Nephron progenitor cell (in vitro differentiated cells): ENCODE measurements at places on chromosomes 6 and 20.

GRCh38 chr6:167047554-167047953, 48.4 kb downstream of the CEP43 start:
- no peak for DNase-seq

DNA sequence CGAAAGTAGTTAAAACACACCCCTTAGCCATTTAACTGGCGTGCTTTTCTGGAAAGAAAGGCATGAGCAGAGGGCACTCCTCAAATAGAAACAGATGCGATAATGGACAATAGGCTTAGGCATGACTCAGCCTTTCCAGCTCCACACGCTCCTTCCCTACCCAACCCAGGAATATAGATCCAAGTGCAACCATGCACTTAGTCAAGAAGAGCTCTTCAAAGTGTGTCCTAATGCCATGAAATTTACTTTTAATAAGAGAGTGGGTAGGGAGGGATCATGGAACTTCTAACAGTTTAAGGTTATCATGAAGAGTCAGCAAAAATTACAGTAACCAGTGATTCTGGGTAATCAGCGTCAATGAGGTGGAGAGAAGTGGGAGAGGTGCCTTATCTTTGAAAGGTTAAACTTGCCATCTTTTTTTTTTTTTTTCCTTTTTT, 2.4 kb upstream of the EFHC1 start:
- DNase-seq: no peak

DNA sequence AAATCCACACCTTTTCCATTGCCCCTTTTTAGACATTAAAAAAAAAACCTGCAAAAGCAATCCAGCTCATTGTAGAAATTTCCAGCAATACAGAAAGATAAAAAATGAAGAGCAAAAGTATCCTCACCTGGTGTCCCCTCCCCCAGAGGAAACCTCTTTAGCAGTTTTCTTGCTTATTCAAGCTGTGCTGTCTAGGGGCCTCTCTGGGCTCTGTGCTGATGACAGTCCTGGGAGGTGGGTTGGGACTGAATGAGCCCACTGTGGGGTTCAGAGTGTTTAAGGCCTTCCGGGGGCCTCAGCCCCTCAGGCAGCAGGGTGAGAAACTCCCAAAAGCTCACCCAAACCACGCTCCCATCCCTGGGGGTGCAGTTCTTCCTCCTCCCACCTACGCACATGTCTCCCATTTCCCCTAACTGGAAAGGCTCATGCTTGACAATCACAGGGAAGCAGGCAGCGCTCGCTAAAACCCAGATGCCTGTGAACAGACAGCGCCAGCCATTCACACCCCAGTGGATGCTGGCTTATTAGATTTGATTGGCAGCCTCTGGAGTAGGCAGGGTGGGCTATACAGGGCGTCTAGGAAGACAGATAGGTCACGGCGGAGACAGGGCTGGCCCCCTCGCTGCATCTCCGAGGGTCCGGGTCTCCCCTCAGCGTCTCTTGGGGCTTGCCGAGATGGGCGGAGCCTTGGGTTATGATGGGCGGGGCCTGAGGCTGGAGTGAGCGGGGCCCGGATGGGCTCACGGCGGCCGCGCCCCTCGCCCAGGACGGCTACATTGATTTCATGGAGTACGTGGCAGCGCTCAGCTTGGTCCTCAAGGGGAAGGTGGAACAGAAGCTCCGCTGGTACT, 4.6 kb downstream of the GUCA1A start:
- DNase-seq: peak; percentile 86

DNA sequence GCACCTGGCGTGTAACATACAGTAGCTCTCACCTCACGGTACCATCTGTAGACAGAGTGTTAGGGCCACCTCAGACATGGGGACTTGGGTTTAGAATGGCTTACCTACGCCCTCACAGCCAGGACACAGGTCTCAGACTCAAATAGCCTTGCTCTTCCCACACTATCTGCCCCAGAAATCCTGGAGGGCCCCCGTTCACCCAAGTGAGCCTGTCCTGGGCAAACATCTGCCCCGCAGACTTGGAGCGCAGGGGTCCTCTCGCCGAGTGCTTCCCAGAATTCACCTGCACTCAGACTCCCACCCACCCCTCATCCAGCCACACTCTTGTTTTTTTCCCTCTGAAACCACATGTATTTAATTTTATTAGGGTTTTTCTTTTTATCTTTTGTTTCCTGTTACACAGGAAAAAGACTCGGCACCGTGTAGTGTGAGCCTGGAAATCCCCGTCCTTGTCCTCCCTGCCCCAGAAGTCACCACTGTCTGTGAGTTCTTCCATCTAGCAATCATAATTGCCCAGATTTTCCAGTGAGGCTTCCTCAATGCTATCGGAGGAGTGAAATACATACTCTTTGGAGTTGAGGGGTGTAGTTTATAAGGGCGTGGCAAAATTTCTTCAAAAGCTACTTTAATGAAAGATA, 17.1 kb upstream of the MAP1LC3A start:
- DNase-seq: no peak

DNA sequence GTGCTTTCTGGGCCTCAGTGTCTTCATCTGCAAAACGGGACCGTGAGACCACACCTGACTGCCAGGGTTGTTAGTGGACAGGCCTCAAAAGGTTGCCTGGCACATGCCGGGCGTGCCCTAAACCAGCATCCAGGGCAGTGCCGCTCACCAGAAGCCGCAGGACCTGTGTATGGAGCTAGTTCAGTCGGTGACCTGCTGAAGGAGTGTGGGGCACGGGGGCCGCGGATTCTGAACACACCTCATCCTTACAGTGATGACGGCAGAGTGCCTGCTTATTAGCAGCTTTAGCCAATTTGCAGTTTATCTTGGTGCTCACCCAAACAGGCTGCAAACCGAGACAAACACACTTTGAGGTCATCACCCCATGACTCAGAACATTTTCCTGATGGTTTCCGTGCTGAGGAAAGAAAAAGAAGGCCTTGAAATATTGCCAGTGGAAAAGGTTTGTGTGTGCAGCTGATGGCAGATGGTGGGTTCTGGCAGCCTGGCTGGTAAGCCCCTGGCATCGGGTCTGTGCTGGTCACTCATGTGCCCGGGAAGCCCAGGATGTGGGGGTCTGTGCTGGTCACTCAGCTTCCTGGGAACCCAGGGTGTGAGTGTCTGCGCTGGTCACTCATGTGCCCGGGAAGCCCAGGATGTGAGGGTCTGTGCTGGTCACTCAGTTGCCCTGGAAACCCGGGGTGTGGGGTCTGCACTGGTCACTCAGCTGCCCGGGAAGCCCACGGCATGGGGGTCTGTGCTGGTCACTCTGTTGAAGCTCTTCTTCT, 153.8 kb downstream of the ERMARD start:
- DNase-seq: no peak

DNA sequence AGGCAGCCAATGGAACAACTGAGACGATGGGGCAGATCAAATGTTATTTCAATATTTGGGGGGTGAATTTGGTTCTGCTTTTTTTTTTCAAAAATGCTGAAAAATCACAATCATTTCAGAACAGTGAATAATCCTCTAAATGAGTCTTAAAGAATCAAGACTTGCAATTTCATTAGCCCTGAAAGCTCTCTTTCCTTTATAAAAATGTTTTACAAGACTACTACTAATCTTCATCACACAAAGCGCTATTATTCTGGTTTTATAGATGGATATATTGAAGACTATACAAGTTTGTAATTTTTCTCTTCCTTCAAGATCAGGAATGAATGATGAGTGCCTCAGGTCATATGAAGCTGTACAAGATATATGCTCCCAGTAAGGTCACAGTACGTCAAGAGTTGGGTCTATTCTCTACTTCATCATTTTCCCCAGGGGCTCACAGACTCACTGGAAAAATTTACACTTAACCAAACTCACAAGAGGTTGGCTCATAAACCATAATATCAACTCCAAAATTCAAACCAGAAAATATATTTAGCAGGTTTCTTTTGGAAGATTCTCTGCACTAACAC, 19.5 kb downstream of the RNF24 start:
- no peak for DNase-seq

- no peak for DNase-seq
These were observed 105.9 kb downstream of the TRERF1 start for GRCh38 chr6:42345696-42346416.

GRCh38 chr6:27133281-27134227, 113.9 kb upstream of the PRSS16 start:
- peak; percentile 69 for DNase-seq

- peak; percentile 9 for DNase-seq
These were observed 2.0 kb downstream of the MAN1A1 start for GRCh38 chr6:119347466-119348095.

DNA sequence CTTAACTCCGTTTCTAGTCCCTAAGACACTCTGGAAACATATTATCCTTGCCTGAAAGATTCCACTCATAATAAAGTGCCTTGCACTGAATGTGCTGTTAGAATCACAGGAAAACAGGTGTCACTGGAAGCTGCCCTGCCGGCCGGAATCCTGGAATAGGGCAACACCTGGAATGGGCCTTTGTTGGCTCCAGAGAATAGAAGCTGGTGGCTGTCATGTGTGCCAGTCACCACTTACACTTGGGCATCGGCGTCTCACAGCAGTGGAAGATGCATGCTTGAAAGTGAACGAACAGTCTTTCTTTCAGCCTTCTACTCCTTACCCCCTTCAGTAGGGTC, 90.8 kb upstream of the AFDN start:
- no peak for DNase-seq

DNA sequence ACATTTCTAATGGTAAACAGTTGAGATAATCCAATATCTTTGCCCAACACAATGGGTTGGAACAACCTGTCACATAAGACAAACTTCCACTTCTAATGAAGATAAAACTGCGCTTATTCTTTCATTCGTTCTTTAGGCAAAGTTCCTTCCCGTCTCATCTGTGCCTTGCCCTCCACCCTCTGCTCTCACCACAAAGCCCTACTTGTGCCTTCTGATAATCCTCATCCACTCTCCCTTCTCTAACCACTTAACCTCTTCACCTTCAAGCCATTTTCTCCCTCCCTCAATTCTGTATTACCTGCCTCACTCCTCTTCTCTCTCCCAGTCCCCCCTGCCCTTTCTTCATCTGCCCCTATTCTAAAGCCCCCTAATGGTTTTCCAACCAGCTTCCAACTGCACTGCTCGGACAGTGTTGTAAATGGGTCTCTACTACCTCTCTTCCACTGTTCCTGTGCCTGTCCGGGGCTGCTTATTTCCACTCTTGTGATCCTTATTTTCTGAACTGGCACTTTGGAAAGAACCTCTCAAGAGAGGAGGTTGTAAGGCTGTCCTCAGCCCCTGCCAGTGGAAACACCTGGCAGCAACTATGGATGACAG, 62.9 kb upstream of the MYB start:
- no peak for DNase-seq

DNA sequence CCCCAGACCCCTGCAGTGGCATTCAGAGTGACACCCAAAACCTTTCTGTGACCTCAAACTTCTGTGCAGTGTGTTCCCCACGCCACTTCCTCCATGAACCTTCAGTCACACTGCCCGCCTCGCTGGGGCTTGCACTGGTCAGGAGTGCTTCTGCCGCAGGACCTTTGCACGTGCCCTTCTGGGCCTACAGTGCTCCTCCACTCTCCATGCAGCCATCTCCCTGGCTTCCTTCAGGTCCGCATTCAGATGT, 27.1 kb downstream of the SYNJ2 start:
- no peak for DNase-seq
